ENCODE measurements at places on chromosomes 4 and X.

- no peak for DNase-seq
These were observed 120.6 kb downstream of the SPRY1 start for GRCh38 chr4:123517176-123517575.

DNA sequence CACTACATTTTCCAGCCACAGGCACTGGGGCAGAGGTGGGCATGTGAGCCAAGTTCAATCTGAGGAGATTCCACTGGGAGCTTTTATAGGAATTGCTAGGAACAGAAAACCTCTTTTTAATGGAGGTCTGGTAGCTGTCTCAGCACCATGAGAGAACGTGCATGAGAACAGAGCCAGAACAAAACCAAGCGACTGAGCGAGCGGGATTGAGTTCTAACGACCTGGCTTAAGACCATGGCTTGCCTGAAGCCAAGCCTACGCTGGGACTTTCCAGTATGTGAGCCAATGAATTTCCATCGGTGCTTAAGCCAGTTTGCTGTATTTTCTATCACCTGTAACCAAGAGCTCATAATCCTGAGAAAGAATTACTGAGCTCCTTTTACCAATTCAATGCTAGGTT, 183.7 kb downstream of the NR3C2 start:
- no peak for DNase-seq

DNA sequence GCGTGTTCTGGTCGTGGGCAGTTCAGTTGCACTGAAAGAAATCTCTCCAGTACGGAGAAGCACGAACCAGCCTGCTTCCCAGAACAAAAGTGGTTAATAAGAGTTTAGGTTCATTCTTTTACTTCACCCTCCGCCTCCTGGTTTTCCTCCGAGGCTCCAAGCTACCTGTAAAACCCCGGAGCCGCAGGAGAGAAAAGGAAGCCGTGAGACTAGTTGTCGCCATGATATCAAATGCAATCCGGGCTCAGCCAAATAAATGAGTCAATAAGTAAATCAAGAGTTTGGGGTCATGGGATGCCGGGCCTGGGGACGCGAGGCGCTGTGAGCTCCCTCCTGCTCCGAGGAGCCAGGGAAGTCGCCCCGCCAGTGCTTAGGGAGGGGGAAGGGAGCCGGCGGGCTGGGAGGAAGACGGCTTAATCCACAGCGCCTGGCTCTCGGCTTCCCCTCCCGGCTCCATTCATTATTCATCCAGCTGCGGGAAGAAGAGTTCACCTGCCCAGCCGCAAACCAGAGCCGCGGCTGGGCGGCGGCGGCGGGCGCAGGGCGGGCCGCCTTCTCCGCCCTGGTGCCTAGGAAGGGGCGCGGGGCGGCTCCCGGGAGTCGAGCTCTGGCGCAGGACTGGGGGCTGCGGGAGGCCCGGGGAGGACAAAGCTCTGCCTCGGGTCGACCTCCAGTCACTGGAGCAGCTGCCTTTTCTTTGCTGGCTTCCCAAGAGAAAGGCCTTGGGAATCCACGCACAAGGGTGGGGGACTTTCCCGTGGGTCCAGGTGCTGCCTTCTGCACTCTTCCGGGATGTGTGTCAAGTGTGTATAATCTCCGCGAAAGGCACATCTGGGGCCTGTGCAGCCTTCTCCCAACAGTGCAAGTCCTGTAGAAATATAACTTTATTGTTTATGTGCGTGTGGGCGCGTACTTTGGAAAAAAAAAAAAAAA, 1.7 kb downstream of the FRAS1 start:
- DNase-seq: peak; percentile 30

- DNase-seq: no peak
These were observed 621.6 kb downstream of the PCDH7 start for GRCh38 chr4:31341601-31342359.

DNA sequence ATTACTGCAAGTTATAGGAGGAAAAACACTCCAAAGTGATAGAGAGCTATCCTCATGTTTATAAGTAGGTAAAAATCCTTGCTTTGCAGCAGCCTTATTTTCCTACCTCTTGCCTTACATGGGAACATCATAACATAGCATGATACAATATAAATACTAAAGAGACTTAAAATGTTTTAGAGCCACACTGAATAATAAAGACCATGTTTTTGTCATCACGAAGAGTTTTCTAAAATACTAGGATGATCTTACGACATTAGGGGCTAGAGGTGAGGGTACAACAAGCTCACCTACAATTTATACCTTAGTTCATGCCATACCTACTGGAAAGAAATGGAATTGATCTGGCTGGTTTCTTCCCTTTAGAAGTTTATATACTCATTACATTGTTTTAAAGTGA, 184.8 kb downstream of the FBXW7 start:
- no peak for DNase-seq

- DNase-seq: no peak
These were observed 29.8 kb upstream of the SLC7A3 start for GRCh38 chrX:70960730-70961129.

GRCh38 chr4:15340902-15341732, 86.7 kb upstream of the C1QTNF7 start:
- DNase-seq: no peak

DNA sequence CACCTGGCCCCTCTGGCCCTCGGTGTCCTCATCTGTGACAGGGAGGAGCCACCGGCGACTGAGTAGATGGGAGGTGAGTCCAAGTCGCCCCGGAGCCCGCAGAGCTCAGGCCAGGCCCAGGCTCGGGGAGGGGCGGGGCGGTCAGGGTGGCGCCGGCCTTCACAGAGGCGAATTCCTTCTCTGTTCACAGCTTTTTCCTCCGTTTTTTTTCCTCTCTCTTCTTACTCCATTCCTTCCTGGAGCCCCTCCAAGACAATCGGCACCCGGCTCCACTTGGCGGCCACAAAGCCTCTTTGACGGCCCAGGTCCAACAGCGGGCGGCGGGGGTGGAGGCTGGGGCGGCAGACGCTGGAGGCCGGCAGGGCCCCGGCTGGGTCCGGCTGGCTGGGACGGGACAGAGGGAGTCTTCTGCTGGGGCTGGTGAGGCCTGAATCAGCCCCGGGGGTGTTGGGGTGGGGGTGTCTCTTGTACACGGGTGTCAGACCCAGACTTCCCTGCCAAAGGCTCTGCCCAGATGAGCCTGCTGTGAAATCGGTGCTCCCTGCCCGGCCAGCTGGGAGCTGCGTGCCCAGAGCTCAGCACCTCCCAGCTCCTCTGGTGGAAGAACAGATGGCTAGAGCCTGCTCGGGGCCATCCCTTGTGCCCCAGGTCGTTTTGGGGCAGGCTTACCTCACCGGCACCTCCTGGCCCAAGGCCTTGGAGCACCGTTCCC, 22.6 kb downstream of the FGFRL1 start:
- DNase-seq: no peak

- no peak for DNase-seq
These were observed 9.3 kb downstream of the GABRQ start for GRCh38 chrX:152646961-152647360.

- peak; percentile 18 for DNase-seq
These were observed 476 bp upstream of the GDI1 start for GRCh38 chrX:154436374-154436982.

Data from NCI-H1092 (cell line).